Subcutaneous preadipocyte (primary cell): ENCODE measurements at places on chromosomes 7 and 10. TPM values are rescaled to one million over a fixed set of nuclear protein-coding genes. Genes with fewer than 3 reads are reported as not detected.

The CCAR1 gene
- 41.9 and 52.8 TPM in 2 replicates for total RNA-seq

The ZNF488 gene
- under 0.01 TPM in 2 replicates for total RNA-seq

The KIN gene
- 4.9 and 5.1 TPM in 2 replicates for total RNA-seq

The ZNF853 gene
- under 0.01 TPM in 1 of 2 replicates, not detected in the other for total RNA-seq

The ZNF239 gene
- 3.7 and 6.3 TPM in 2 replicates for total RNA-seq

The HMX3 gene
- not detected in 2 replicates for total RNA-seq

The HABP2 gene
- total RNA-seq, result not detected in 2 replicates

The GRID2IP gene
- total RNA-seq, result not detected in 2 replicates

The RBP4 gene
- total RNA-seq, result 0.73 and 2.2 TPM in 2 replicates

The PGAM2 gene
- total RNA-seq, result 0.37 TPM in 1 of 2 replicates, not detected in the other

The GHRHR gene
- total RNA-seq, result not detected in 2 replicates

The PARD3 gene
- total RNA-seq, result 27.6 and 46.5 TPM in 2 replicates

The TMEM273 gene
- total RNA-seq, result not detected in 2 replicates

The AKR1B15 gene
- total RNA-seq, result not detected in 2 replicates

The DOCK4 gene
- total RNA-seq, result 8.1 and 36.6 TPM in 2 replicates

The ITIH5 gene
- 0.20 and 0.73 TPM in 2 replicates for total RNA-seq

The CALHM1 gene
- total RNA-seq, result not detected in 2 replicates
